NB4 (cell line): ENCODE measurements at places on chromosomes 2 and 18.

- no peak for DNase-seq
These were observed 12.9 kb downstream of the IL36B start for GRCh38 chr2:113039719-113040118.

GRCh38 chr2:110101901-110102803 is 13.5 kb downstream of the MALL start:
- DNase-seq, result no peak

DNA sequence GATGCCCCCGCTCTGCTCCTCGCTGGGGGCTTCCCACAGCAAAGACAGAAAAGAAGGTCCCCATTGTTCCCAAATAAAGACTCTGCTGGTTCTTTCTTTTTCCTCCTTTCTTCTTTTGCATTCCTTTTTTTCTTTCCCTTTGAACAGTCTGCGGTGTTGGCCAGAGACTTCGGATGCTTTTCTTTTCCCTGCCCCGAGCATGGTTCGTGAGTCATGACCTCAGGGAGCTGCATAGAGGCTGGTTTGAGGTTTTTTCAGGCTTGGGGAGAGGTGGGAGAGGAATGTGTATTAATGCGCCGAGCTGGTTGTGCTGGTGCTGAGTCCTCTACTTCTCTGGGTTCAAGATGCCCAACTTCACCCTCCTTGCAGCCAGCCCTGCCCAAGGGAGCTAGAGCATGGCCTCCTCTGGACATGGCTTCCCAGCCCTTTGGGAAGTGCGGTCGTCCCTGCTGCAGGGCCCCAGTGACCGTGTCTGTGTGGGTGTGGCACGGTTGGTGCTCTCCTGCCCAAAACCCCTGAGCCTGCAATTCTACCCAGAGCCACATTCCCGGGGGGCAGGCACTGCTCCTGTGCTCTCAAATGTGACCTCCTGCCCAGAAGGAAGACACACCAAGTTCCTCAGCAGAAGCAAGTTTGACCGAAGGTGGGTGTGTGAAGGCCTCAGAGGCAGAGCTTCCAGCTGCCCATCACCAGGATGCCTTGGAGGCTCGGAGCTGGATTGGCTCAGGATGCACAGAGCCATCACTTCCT is 9.0 kb upstream of the ARHGEF4 start:
- peak; percentile 41 for DNase-seq

GRCh38 chr18:28999726-29000125 is 822.8 kb upstream of the CDH2 start:
- DNase-seq, result no peak

- DNase-seq, result no peak
These were observed 51.0 kb downstream of the ANKRD44 start for GRCh38 chr2:197259470-197259999.

DNA sequence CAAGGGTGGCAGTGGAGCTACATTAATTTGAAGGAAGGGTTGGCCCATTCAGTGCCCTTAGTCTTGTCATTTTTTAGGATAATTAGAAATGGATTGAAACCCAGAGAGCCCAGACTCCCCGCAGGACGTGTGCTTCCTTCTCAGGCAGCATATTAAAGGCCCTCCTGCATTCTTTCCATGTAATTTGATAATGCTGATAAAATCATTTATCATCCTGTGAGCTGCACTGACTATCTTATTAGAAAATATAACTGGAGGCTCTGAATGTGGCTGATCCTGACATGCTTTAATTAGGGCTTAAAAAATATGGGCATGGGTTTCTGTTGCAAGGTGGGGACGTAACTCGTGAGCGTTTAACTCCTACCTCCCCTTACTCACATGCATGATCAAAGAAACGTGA is 148.1 kb downstream of the ACKR3 start:
- no peak for DNase-seq

- DNase-seq, result no peak
These were observed 19.9 kb downstream of the MBOAT2 start for GRCh38 chr2:8983571-8983970.

DNA sequence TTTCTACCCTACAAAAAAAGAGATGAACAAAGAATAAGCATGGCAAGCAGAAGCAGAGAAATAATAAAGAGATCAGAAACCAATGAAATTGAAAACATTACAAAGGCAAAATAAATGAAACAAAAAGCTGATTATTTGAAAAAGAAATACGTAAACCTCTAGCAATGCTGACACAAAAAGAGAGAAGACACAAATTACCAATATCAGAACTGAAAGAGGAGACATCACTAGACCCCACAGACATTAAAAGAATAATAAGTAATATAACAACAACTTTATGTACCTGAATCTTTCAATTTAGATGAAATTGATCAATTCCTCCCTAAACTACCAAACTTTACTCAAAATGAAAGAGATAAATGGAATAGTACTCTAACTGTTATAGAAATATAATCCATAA is 75.9 kb downstream of the TMEM163 start:
- DNase-seq, result no peak

DNA sequence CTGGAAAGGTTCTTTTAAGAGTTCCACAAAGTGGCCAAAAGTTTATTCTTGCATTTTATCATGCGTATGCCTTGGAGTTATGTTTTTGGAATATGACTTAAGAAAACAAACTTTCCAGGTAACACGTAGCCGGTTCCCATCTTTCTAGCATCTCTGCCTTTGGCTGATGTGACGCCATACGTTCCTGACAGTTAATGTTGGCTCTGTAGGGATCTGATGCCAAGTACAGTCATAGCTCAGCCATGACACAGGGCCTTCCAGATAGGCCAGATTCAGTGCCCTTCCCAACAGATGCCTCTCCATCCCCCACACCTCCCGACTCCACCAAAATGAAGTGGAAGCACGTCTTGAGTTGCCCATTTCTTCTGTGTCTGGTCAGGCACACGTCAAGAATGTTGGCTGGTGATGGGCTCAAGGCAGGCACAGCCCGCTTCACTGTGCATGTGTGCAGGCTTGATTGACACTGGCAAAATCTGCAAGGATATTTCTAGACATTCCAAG is 51.0 kb upstream of the THOC1 start:
- DNase-seq, result no peak

GRCh38 chr2:54384301-54385203 is 71.6 kb upstream of the SPTBN1 start:
- no peak for DNase-seq

DNA sequence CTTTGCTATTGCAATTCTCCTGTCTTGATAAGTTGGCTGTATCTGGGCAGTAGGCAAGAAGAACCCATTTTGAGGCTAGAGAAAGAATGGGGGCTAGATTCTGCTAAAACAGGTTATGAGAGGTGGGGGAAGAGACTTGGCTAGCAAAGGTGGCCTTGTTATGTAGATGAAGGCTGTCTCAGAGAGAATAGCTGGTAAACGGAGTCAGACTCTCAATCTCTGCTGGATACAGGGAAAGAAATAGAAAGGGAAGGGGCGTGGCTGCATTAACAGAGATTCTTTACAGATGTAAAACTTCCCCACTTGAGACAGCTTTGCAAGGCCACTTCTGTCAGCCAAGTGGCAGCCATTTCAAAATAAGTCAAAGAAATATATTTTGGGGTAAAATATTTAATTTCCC is 38.1 kb upstream of the ARHGAP25 start:
- DNase-seq, result no peak

GRCh38 chr2:85549826-85550225 is 10.9 kb downstream of the MAT2A start:
- no peak for DNase-seq

DNA sequence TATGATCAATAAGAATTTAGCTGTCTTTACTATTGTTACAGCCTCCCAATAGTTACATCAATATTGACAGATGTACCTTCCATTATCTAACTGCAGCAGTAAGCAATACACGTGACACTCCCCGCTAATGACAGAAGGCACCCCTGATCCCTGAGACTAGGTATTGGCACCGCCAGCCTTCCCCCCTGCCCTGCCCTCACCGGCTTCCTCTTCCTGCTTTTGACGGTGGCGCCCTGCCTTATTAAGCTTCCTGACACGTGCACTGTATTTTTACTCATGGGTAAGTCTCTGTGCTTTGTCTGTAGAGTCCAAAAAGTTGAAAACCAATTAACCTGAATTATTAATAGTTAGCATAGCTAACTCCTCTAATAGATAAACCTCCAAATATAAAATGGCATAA is 223.5 kb downstream of the EIPR1 start:
- DNase-seq, result no peak

- DNase-seq, result no peak
These were observed 93.6 kb downstream of the SCN9A start for GRCh38 chr2:166282154-166282553.

DNA sequence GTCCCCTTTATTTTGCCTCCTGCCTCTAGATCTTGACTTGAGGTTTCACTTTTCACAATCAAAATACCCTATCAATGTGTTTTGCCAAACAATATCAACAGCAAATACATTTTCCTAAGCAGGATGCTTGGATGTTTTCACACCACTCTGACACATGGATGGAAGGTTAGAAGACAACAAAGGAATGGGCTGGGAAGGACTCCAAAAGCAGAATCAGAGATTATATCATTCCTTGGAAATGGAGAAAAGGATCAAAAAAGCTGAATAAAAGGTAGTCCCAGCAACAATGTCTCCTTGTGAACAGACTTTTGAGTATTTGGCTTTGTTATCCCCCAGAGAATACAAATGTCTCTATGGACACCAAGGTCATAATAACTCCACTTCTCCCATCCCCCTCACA is 170.8 kb downstream of the ETAA1 start:
- DNase-seq, result no peak

DNA sequence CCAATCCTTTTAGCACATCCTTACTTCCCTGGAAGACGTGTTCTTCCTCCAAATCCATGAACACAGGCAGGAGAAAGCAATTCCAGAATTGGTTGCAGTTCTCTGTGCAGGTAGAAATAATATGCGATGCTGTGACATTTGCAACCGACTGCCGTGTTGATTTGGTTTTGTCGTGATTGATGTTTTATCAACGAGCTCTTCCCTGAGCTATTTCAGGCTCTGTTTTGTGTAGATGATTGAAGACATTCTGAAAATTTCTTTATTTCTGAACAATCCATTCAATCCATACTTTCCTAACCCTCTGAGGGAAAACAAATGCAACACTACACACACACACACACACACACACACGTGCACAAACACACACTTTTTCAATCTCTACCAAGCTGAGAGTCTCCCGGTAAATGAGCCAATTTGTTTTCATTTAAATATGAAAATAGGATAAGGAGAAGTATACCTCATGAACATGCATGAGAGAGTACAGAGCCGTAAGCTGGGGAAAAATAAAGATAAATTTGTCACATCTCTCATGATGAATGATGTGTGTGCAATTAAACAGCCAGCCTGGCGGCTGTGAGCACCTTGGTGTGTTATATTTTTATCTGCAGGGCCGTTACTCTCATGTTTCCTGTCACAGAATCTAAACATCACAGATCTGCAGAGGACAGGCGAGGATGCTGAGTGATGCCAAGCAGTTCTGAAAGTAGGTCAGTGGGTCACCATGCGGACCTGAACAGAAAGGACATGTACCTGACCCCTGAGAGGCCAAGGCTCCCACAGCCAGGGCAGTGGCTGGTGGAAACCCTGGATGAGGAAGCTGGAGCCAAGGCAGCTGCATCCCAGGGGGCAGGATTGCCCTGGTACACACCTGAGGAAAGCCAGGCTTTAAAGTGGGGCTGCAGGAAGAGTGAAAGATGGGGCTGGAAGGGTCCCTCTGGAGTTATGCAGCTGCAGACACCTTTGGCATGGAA is 64.8 kb downstream of the PDCL3 start:
- DNase-seq, result no peak

DNA sequence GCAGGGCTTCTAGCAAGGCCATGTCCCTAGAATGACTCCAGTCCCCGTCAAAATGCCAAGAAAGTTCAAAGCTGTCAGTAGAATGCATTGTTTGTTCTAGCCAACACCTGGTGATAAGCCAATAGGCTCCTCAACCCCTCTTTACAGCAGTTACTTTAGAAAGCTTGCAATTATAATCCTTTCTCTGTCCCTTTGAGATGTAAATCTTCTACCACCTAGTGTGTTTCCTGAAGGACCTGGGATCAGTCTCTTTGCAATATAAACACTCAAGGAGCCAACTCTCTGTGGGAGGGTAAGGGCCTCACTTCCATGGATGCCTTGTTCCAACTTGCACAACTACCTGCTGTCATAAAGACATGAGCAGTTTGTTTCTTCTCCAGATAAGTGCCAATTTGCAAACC is 301.8 kb downstream of the NBAS start:
- DNase-seq, result no peak

- DNase-seq, result no peak
These were observed 59.3 kb downstream of the NTSR2 start for GRCh38 chr2:11610624-11611242.

GRCh38 chr2:207285473-207285815 is 119.7 kb upstream of the KLF7 start:
- DNase-seq, result no peak

DNA sequence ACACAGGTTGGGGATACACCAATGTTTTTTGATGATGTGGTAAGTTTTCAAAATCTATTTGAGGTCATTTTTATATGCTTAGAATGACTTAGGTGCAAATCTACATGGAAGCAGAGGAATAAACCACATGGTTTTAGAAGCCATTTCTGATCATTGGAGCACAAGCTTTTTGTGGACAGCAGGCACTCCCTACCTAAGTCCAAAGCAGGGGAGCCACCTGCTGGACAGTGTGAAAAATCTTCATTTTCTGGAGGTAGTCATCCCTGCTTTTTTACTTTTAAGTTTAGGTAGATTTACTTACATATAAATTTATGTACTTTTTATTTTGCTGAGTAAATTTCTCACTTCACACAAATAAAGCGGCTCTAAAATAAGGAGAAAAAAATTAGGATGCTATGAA is 323.2 kb downstream of the PLCL1 start:
- DNase-seq, result peak; percentile 76

GRCh38 chr2:127704641-127705390 is 3.5 kb downstream of the SFT2D3 start:
- no peak for DNase-seq

DNA sequence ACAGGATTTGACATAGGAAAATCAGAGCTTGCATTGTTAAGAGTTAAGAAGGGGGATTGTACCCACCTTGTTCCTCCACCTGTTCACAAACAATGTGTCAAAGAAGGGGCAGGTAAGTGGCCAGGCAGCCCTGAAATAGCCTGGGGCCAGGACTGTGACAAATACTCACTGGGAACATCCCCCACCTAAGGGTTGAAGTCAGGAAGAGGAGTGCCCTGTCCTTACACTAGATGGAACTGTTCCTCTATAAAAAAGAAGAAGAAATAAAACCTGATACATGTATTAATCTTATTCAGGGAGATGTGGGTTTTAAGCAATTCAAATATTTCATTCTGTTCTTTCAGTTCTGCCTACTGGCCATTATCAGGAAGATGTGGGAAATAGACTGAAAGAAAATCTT is 41.9 kb downstream of the TACR1 start:
- DNase-seq, result no peak
